Vagina (tissue), 2 donors: ENCODE measurements at places on chromosomes 16 and 17. TPM values are rescaled to one million over a fixed set of nuclear protein-coding genes. Genes with fewer than 3 reads are reported as not detected.
A peak's percentile ranks its signal among the peaks of the same experiment; 100 is the strongest.

The C16orf86 gene
- 10.3 TPM for total RNA-seq

The SPATA32 gene
- not detected for total RNA-seq

The CHST5 gene
- not detected for total RNA-seq

DNA sequence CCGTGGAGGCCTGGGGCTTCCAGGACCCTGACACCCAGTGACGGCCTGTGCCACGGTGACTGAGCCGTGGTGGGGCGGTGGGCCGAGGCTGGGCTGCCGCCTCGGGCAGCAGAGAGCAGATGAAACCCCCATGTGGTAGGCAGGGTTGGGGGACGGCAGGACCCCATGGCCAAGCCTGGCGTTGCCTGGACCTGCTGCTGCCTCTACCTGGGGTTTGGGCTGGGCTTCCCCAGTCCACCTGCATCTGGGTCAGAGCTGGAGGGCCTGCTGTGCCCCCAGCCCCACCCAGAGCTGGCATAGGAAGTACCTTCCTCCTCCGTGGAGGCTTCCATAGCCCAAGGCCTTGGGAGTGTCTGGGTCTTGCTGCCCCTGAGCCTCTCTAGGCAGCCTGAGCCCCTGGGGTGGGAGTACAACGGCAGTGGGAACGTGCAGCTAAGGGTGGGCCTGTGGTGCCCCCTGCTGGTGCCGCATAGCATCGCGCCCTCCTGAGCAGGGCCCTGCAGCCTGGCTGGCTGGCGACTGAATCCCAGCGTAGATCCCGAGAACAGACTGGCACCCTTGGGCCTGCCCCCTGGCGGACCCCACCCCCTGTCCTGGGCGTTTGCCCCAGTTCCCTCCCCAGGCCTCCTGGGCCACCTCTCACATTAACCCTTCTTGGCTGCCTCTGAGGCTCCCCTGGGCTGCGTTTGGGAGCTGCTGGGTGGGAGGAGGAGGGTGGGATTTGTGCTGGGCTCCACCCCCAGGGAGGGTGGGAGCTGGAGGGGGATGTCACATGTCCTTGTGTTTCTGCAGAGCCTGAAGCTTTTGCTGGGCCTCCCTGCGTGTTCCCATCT lies 12.6 kb upstream of the ATP6V0C start:
- peak overlapping the region; percentile 74 for H3K27ac ChIP-seq
- peaks cover 62% of the 10 kb centered on the region for H3K4me1 ChIP-seq
- H3K4me3 ChIP-seq: peak overlapping the region; percentile 26
- peaks cover 10% of the 10 kb centered on the region for H3K36me3 ChIP-seq
- DNase-seq: no peak
- no peaks in the 10 kb centered on the region for H3K27me3 ChIP-seq

DNA sequence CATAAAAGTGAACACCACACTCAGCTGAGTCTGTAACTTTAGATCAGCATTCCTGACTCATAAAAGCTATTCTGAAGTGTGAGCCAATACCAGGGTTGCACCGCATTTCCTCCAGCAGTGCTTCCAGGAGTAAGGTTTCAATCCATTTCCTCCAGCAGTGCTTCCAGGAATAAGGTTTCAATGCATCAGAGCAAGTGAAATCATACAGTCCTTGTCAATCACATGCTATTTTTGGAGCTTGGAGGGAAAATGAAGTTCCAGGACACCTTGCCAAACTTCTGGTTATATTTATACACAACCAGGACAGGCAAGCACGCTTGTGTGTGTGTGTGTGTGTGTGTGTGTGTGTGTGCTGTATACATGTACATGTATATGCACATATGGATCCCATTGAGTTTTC lies 327.6 kb downstream of the GRIN2A start:
- no peaks in the 10 kb centered on the region for H3K4me1 ChIP-seq
- H3K27me3 ChIP-seq: no peaks in the 10 kb centered on the region
- no peaks in the 10 kb centered on the region for H3K36me3 ChIP-seq
- no peak overlapping the region for H3K27ac ChIP-seq
- no peak for DNase-seq
- H3K4me3 ChIP-seq: no peak overlapping the region

DNA sequence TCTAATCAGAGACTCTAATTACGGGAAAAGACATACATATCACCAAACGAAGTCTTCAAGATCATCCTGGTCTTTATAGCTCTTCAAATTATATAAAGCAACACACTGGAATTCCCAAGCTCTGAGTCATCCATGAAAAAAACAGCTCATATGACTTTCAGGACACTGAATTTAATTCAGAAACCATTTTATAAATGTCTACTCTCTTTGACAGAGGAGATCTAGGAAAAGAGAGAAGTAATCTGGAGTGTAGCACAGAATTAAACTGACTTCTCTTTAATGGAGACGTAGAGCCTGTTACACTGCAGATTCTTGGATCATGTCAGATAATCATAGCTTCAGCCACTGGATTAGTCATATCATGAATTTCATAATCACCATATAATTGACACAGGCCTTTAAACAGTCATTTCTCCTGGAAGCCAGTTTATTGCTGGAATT lies 86.8 kb upstream of the WSB1 start:
- DNase-seq: no peak
- H3K27me3 ChIP-seq: no peaks in the 10 kb centered on the region

DNA sequence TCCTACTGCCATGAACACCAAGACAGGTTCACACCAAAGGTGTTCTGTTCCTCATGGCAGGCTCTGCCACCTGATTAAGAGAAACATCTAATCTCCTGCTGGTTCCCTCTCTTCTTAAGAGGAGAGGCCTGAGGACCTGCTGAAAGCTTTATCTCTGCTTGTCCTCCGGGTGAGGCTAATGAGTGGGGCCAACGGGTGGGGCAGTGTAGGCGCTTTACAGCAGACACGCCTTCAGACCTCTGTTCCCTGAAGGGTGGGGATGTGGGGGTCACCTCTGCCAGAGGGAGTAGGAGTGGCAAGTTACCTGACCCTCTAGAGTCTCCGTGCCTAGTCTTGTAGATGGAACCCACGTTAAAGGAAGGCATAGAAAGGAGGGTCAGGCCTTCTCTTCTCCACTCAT lies 4.2 kb upstream of the MRM1 start:
- H3K27ac ChIP-seq: no peak overlapping the region
- DNase-seq: no peak
- no peaks in the 10 kb centered on the region for H3K27me3 ChIP-seq
- H3K36me3 ChIP-seq: no peaks in the 10 kb centered on the region
- peaks cover 22% of the 10 kb centered on the region for H3K4me1 ChIP-seq
- no peak overlapping the region for H3K4me3 ChIP-seq

DNA sequence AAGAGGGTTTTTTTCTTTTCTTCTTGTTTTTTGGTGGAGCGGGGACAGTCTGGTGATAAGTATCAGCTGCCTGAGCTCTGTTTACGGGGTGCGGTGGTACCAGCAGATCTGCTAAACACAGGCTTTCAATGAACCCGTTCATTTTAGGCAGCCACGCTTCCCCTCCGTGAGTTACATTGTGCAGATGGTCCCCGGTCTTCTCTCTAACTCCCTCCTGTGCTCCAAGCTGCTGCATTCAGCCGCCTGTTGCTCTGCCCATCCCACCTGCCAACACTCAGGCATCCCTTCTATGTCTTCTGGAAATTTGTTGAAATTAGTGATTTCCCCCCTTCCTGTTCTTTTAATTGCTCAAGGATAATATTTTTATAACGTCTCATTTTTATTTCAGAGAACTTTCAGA lies 82.1 kb upstream of the ELAC2 start:
- no peaks in the 10 kb centered on the region for H3K36me3 ChIP-seq
- no peak overlapping the region for H3K4me3 ChIP-seq
- no peak overlapping the region for H3K27ac ChIP-seq
- DNase-seq: no peak

DNA sequence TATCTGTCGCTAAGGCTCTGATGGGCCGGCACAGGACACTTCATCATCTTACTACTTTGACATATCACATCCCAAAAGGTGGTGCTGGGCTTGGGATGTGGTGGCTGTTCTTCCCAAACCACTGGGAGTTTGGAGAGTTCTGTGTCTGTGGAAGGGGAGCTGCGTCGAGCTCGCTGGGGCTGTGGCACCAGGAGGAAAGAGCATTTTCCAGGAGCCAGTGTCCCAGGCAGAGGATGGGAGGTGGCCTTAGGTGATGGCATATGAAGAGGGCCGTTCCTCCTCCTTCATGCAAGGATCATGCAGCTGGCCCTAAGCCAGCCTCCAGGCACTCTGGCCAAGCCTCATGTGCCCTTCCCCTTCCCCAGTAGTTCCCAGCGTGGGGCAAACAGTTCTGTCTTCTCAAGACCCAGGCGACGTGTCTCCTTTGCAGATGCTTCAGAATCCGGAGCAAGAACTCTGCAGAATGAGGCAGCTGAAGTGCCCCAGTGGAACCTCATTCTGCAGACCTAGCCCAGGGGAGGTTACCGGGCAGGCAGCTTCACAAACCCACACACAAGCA lies 89.4 kb upstream of the TNRC6C start:
- H3K36me3 ChIP-seq: no peaks in the 10 kb centered on the region
- H3K4me1 ChIP-seq: peaks cover 2% of the 10 kb centered on the region
- H3K27ac ChIP-seq: no peak overlapping the region
- no peaks in the 10 kb centered on the region for H3K27me3 ChIP-seq
- DNase-seq: no peak

- H3K4me1 ChIP-seq: peaks cover 15% of the 10 kb centered on the region
- peak overlapping the region; percentile 61 for H3K27ac ChIP-seq
- H3K36me3 ChIP-seq: no peaks in the 10 kb centered on the region
- H3K27me3 ChIP-seq: no peaks in the 10 kb centered on the region
Observed at GRCh38 chr17:41717408-41718286, 5.5 kb downstream of the GAST start.

- H3K4me3 ChIP-seq: no peak overlapping the region
- no peaks in the 10 kb centered on the region for H3K27me3 ChIP-seq
- H3K27ac ChIP-seq: no peak overlapping the region
- no peaks in the 10 kb centered on the region for H3K36me3 ChIP-seq
- H3K4me1 ChIP-seq: no peaks in the 10 kb centered on the region
- no peak for DNase-seq
Observed at GRCh38 chr17:57766318-57766943, 21.3 kb upstream of the CCDC182 start.

GRCh38 chr17:4140125-4140524 lies 2.7 kb downstream of the ZZEF1 start:
- H3K27me3 ChIP-seq: no peaks in the 10 kb centered on the region
- H3K27ac ChIP-seq: no peak overlapping the region
- H3K36me3 ChIP-seq: peaks cover 4% of the 10 kb centered on the region
- peaks cover 79% of the 10 kb centered on the region for H3K4me1 ChIP-seq
- no peak for DNase-seq

- no peak overlapping the region for H3K4me3 ChIP-seq
- no peak for DNase-seq
- H3K4me1 ChIP-seq: no peaks in the 10 kb centered on the region
- no peaks in the 10 kb centered on the region for H3K27me3 ChIP-seq
Observed at GRCh38 chr16:9357829-9358228, 266.4 kb downstream of the HAPSTR1 start.

- no peaks in the 10 kb centered on the region for H3K36me3 ChIP-seq
- no peak for DNase-seq
- H3K27me3 ChIP-seq: no peaks in the 10 kb centered on the region
- H3K4me1 ChIP-seq: peaks cover 14% of the 10 kb centered on the region
- no peak overlapping the region for H3K4me3 ChIP-seq
Observed at GRCh38 chr16:11047057-11047456, 102.7 kb downstream of the CLEC16A start.
